ENCODE measurements at places on chromosomes 2 and 18.

GRCh38 chr18:45829855-45830254 lies 4.4 kb downstream of the SIGLEC15 start:
- DNase-seq, result no peak

DNA sequence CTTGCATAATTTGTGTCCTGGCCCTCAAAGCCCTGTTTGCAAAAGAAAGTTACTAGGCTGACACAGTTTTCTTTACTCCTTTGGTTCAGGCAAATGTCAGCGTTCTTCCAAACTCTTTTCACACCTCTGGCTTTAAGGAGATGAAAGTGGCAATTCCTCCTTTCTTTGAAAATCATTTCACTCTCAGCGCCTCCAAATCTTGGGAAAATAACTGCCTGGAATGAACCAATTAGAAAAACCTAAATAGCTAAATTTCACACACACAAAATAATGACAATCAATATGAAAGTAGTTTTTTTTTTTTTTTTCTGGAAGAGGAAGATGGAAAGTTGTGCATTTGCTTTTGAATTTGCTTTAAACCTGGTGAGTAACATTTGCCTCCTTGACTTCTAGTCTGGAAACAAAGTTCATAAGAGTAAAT lies 1.7 kb downstream of the MEIS1 start:
- no peak for DNase-seq

DNA sequence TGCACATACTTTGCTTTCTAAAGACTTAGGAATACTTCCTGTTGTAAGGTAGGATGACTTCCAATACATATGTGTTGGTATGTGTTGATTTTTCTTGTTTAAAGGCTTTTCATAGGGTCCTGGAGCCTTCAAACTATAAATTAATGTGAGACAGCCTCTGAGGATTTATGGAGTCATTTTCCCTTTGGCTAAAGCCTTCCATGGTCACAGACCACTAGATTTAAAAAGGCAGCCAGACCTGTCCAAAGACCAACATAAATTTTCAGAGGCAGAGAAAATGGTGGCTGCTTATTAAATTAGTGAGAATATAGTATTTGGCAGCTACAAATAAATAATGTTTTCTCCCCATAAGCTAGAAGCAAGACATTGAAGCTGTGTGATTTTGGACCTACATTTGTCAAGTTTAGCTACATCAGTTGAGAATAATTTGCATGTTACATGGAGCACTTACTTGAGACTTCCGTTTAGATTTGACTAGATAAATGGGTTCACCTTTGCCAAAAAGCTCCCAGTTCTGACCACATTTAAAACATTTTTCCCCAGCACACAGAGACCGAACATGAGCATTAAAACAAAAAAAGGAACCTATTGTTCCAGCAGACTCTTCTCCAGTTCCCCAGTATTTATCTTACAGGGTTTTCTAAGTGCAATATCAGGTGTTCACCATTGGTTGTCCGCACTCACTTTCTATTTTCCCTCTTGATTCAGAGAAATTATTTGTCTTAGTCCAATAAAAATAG lies 402.9 kb downstream of the PARD3B start:
- DNase-seq, result no peak

- no peak for DNase-seq
These were observed 14.3 kb downstream of the B3GNT7 start for GRCh38 chr2:231409776-231410175.

DNA sequence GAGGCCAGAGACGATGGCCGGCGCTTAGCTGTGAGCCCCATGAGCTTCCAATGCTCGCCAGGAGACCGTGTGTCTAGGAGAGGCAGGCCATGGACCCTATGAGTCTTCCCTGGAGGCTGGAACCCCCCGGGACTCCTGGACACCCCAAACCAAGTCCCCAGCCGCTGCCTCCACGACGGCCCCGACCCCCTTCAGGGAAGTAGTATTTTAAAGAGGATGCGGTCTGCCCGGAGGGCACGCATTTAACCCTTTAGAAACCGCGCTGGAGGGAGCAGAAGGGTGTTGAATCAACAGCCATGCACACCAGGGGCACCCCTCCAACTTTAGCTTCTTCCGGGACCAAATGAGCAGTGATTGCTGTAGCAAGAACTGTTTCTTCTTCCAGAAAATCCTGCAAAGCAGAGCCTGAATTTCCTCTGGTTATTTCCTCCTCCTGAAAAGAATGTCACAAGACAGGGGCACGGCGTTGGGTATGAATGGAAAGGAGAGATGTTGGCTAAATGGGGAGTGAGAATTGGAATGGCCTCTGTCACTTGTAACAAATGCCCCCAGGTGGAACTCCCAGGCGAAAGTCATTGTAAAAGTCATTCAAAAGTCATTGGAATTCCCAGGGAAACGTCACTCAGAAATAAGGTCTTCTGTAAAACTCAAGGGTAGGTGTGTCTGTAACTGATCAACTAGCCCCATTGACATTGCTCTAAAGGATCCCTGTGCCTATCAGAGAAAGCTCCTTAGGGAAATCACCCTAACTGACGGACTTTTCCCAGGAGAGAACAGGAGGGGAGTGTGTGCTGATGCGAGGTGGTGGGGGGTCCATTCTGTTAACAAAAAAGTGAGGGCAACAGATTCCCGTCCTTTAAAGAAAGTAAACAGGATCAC lies 5.8 kb upstream of the GBX2 start:
- no peak for DNase-seq

DNA sequence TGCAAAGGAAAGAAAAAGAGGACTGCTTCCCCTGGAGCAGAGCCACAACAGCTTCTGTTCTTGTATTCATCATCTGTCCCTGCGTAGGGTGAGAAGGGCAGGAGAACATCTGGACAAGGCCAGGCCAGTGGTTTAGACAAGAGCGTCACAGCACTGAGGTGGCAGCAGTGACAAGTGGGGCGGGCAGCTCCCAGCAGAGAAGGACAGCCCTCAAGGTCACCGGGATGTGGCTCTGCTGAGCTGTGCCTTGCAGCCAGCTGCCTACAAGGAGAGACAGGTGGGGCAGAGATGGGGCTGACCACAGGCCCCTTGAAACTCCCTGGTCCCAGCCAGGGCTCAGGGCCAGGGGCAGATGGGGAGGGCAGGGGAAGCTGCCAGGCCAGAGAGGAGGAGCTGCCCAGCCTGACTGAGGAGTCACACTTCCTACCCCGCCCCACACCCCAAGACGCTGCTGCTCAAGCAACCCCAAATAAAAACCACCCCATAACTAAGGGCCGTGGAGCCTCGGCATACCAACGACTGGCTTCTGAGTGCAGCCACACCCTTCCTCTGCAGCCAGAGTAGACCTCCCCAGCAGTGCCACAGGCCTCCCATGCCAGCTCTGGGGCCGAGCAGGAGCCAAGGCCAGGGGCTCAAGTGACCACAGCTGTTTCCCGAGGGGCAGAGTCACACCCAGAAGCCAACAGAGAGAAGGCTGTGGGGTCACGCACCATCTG lies 5.4 kb downstream of the RAB11FIP5 start:
- DNase-seq, result no peak

DNA sequence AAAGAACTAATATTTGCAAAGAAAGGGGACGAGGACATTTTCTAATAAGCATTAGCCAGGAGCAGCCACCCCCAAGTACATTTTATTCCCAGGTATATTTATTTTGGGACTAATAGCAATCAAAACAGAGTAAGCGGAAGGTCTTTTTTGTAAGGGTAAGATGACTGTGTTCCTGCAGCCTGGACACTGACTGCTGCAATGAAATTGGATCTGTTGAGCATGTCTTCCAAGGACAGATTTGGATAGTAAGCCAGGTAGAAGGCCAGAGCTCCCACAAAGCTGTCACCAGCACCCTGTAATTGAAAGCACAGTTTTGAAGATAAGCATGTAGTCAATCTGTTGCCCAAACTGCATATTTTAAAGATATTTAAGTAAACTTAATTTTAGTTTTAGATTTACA lies 10.0 kb downstream of the MRPL33 start:
- DNase-seq, result no peak

- no peak for DNase-seq
These were observed 69.2 kb downstream of the MTX2 start for GRCh38 chr2:176338395-176338794.

Measured in activated T-helper 1 cell treated with anti-CD3 and anti-CD28 coated beads, Interleukin-2, amount 50 U/mL, for 16 hours (primary cell).